ENCODE measurements at places on chromosomes 5 and 9.

DNA sequence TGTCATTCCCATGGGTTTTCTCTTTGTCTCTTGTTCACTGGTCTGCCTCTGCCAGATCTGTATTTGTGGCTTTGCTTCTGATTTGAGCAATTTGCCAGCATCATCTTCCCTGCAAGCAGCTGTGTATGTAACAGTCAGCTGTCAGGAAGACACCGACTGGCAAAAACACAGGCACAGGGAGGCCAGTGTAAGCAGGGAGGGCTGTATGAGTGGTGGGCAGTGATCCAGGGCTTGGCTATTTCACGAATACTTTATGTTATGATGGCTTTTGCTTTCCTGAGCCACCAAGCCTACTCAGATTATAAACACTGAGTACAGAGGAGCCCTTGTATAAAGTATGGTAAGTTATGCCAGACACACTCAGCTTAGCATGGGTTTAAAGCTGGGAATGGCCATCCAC is 11.6 kb downstream of the BNIP1 start:
- DNase-seq: no peak

DNA sequence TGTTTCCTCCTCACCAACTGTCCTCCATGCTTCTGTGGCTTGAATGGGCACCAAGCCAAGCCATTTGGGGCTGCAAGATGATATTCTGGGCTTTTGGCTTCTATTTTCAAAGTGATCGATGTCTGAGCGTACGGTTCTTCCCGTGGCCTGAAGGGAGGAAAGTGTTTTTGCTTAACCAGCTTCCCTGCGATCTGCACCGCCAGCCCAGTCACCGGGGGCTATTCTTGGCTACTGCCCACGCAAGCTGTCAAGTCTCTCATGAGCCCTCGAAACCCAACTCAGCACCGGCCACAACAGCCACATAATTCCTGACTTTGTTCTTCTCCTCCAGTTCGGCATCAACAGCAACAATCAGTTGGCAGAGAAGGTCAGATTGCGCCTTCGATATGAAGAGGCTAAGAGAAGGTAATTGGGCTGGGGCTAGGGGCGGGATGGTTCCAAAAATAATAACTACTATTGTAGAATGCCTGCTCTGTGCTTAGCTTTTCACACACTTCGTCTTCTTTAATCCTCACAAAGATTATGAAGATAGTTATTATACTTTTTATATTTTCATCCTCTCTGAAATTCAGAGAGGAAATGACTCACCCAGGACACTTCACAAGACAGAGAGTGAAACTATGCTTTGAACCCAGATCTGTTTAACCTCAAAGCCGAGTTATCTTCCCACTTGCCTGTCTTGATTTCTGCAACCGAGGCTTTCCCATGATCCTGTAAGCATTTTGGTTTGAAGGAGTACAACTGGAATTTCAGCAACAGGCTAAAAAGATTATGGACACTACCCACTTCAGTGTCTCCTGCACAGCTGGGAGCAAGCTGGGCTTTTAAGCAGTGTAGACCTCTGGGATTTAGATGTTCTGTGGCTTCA is 76.4 kb upstream of the RARS1 start:
- no peak for DNase-seq

GRCh38 chr5:100840370-100840769 is 62.7 kb downstream of the ST8SIA4 start:
- no peak for DNase-seq

- DNase-seq: peak; percentile 58
Observed at GRCh38 chr9:128635266-128636023, 21.2 kb downstream of the DYNC2I2 start.

GRCh38 chr5:131379723-131380122 is 115.9 kb downstream of the CDC42SE2 start:
- DNase-seq: peak; percentile 98

GRCh38 chr5:140548300-140548688 is 832 bp downstream of the EIF4EBP3 start:
- DNase-seq: no peak

DNA sequence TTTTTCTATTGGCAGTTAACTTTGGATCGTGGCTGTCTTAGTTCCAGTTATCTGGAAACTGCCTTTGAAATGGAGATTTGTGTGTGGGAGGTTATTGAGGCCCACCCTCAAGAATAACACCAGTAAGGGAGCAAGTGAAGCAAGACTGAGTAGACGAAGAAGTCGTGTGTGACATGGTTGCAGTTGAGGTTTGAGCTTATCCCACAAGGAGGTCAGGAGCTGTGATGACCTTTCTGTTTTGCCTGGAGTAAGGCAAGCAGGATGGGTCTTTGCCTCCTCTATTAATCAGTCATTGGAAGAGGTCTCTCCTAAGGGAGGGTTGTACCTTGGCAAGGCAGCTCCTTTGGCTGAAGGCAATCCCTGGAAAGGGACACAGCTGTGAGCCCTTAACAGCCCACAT is 49.6 kb upstream of the CTXN3 start:
- DNase-seq: no peak

All from dermis microvascular lymphatic vessel endothelial cell (primary cell).